ENCODE measurements at places on chromosomes 2 and 18.

- no peak for DNase-seq
These were observed 2.0 kb upstream of the ZC3H6 start for GRCh38 chr2:112273349-112273748.

- DNase-seq = no peak
These were observed 121.9 kb downstream of the TMEM18 start for GRCh38 chr2:555164-555922.

- DNase-seq = no peak
These were observed 90.0 kb downstream of the POLR1A start for GRCh38 chr2:86015699-86016098.

- no peak for DNase-seq
These were observed 788.4 kb downstream of the EPHA4 start for GRCh38 chr2:220783671-220784070.

DNA sequence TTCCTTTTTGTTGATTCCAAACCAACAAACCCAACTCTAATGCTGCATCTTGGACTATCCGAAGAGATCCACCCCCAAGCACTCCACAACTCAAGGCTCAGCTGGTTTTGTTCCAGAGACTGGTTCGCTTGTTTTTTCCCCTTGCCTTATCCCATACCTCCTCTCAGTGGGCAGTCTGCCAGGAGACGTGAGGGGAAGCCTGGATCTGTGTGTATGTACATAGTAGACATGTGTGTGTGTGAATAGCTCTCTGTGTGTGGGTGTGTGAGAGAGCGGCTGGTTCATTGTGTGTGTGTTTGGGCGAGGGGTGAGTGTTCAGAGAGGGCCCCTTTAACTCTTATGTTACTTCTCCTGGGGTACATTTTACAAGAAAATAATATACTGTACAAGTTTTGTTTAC, 94.4 kb downstream of the NRP2 start:
- no peak for DNase-seq

GRCh38 chr18:13599031-13599430, 127.3 kb downstream of the FAM210A start:
- DNase-seq = no peak

DNA sequence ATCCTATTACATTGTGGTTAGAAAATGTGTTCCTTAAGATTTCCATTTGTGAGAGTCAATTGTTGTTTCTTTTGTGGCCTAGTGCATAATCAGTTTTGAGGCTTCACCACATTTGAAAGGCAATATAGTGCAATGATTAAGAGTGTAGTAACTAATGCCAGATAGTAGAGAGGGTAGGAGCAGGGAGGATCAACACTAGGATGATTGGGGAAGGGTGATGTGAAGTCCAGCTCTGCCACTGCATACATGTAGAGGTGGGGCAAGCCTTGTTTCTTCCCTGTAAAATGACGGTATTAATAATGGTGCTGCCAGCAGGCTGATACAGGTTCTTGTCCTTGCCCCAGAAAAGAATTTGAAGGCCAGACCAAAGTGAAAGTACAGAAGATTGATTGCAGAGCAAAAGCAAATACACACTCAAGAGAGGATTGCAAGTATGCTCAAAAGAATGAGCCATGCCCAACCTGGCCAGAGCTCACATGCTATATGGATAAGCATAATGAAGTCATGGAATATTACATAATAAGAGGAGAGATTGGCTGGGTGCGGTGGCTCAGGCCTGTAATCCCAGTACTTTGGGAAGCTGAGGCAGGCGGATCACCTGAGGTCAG, 8.0 kb downstream of the SP100 start:
- no peak for DNase-seq

DNA sequence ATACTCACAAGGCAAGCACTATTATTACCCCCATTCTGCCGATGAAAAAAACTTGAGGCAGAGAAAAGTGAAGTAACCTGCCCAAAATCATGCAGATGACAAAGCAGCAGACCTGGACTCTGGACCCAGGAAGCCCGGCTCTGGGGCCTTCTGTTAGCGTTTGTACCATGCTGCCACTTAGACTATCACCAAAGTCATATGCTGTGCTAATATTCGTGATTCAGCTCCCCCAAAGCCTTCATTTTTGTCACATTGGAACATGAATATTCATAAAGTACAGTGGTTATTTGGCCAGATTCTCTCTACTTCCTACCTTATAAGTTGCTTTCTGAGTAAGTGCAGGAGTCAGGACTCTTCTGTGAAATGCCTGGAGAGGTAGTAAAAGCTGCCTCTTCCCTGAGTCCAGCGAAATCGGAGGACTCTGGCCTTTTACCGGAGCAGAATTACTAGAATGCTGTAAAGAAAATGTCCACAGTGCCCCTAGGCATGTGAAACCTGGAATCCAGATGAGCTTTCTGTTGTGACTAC, 86.7 kb downstream of the FTCDNL1 start:
- DNase-seq = no peak

DNA sequence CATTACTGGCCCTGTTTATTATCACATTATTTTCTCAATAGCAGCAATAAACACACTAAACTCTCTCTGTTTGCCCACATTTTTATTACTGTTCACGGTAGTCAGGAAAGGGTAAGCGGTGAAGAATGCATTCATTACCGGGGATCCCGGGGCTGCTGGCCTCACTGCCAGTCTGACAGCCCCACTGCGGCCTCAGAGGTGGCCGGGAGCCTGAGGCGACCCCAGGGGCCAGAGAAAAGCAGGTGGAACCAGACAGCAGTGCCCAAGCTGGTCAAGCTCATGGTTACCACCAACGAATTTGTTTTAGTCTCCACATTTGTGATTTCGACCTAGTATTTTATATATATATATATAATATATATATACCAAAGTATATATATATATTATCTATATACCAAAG, 127.7 kb downstream of the LRATD1 start:
- DNase-seq = no peak

DNA sequence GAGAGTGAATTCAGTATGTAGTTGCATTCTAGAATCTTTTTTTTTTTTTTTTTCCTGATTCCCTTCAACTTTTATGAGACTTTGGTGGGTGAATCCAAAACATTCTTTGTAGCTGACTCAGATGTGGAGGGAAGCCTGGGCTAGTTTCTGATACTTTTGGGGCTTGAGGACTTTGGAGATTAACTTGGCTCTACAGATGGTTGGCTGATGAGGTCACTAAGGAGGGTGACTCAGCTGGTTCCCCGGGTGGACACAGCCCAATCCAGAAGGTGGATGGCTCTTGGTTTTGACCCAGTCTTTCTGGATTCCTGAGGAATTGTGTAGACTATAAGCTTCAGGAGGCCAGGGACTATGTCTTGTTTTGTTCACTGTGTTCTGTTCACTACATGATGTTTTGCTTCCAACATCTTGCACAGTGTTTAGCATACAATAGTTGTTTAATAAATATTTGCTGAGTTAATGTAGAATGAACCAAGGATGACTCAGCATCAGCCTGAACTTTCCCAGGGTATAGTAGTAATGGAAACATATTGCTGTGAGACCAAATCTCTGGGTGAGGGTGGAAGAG, 30.5 kb downstream of the LAMA3 start:
- DNase-seq = no peak

- DNase-seq = no peak
These were observed 250.9 kb downstream of the TCF4 start for GRCh38 chr18:55337138-55337537.

DNA sequence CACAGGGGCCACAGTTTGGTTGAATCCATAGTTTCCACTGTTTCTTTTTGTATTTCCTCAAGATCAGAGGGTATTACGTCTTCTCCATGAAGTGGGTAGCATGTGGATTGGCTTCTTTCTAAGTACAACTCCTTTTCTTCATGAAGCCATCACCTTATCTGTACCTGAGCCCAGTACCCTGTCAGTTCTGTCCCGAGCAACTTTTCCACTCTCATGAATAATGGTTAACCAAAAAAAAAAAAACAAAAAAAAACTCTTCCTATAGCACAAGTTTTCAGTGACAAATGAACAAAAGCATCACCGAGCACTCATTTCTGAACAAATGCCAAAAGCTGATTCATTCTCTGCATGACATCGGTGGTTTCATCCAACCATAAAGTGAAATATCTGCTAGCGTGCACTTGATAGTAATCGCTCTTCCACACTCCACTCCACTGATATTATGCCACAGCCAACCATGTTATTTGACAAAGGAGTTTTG, 53.0 kb upstream of the CCDC150 start:
- no peak for DNase-seq

All from left lobe of liver (tissue), 2 donors.